Left kidney (tissue), 8 donors: ENCODE measurements at places on chromosomes 5 and 9.

GRCh38 chr5:114857941-114858551 lies 311.7 kb downstream of the TRIM36 start:
- DNase-seq = peak; percentile 5

GRCh38 chr5:157542282-157543000 lies 33.1 kb downstream of the ADAM19 start:
- DNase-seq = no peak

DNA sequence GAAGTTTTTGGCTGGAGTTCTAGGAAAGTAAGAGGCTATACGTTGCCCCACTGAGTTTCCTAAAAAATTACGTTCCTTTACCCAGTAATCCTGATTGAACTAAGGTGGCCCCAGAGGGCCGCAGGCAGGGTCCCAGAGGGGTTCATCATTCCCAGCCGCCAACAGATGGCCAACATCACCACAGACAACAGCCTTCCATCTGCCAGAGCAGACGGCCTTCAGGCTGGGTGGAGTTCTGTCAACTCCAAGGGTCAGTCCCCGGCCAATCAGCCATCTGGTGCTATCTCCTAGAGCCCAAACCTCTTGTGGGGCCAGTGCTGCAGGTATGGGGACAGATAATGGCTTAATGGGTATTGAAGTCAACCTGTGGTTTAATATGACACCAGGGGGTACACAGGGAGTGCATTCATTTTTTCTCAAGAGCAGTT lies 30.4 kb downstream of the TBC1D2 start:
- no peak for DNase-seq

GRCh38 chr5:147689426-147689825 lies 93.1 kb downstream of the JAKMIP2 start:
- DNase-seq = no peak

DNA sequence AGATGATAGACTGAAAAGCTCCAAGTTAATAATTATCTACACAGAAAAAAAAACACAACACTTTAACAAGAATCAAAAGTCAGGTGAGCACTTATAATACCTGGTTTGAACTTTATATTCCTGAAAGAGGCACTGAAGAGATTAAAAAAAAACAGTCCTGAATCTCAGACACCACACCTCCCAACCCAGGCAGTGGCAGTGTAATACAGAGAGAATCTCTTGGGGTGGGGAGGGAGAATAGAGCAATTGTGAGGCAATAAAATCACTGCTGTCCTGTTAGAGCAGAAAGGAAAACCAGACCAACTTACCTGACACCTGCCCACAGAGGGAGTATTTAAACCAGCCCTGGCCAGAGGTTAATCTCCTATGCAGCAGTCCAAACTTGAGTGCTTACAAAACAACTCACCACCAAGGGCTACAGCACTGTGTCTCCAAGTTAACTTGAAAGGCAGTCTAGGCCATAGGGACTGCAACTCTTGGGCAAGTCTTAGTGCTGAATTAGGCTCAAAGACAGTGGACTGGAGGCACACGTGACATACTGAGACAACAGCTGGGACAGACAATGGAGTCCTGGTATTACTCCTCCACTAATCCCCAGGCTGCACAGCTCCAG lies 54.2 kb downstream of the SLCO4C1 start:
- DNase-seq = no peak

- no peak for DNase-seq
Measured at GRCh38 chr9:22111954-22112247, 102.8 kb upstream of the CDKN2B start.
